ENCODE measurements at places on chromosomes 4 and X. TPM values are rescaled to one million over a fixed set of nuclear protein-coding genes. Genes with fewer than 3 reads are reported as not detected.

GRCh38 chr4:5798462-5798861, 87.5 kb downstream of the EVC start:
- peak; percentile 36 for DNase-seq

- DNase-seq, result no peak
Observed at GRCh38 chr4:8289151-8289750, 19.7 kb downstream of the HTRA3 start.

MAGEA12 gene
- not detected for total RNA-seq

USP27X gene
- 2.9 TPM for total RNA-seq

TMEM128 gene
- total RNA-seq, result 20.4 TPM

DNA sequence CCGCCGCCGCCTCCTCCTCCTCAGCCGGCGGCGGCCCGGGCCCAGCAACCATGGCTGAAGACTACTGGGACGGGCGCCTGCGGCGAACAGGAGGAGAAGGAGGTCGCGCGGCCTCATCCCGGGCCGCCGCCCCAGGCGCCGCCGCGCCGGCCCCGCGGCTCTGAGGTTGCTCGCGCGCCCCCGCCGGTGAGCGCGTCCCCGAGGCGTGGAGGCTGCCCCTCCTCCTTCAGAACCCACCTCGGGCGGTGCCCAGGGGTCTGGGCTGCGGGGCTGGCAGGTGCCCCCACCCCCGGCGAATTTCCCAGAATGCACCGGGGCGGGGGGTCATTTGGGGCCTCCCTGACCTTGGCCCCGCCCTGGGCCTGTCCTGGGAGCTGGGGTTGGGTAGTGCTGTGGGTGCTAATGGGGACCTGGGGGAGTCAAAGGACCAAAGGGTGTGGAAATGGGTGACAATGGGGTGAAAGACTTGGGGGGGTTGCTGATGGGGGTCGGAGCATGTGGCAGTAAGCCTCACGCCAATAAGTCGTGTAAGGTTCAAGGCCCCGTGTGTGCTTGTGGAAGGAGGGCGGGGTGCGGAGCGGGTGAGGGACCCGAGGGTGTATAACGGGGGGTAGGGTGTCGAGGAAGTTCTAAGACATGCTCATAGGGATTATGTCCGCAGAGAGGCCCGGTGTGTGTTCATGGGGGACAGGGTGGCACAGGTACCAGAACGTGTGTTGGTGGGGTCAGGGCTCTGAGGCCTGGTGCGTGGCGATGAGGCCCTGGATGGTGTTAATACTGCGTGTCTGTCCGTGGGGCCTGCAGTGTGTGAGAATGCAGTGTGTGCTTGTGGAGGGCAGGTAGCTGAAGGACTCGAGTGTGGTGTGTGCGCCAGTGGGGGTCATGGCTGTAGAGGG, 687 bp downstream of the CDK16 start:
- no peak for DNase-seq

GRCh38 chr4:116531026-116531425, 554.4 kb downstream of the TRAM1L1 start:
- no peak for DNase-seq

SHROOM3 gene
- total RNA-seq, result 18.0 TPM

POU4F2 gene
- total RNA-seq, result not detected

GRCh38 chrX:40278340-40279090, 180.8 kb upstream of the BCOR start:
- peak; percentile 33 for DNase-seq

- DNase-seq, result no peak
Observed at GRCh38 chr4:58191109-58191508, 1080.9 kb upstream of the IGFBP7 start.

C4orf51 gene
- total RNA-seq, result not detected
